Fibroblast of skin of back (primary cell): ENCODE measurements at places on chromosomes 2 and 18.
A peak's percentile ranks its signal among the peaks of the same experiment; 100 is the strongest.

DNA sequence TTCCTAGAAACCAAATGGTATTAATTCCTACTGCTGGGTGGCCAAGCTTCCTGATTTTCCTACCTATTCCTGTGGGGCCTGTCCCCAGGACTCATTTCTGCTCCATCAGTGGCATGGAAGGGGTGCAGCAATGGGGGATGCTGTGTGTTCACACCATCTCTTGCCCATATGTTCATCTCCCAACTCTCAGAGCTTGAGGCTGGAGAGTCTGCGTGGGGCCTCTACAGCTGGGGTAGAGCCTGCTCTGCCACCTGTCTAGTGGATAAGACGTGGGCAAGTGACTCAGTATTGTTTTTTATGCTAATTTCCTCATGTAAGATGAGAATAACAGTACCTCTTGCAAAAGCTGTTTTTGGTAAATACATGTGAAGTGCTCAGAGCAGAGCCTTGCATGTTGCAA lies 149.8 kb downstream of the ACTR3 start:
- DNase-seq, result no peak

- DNase-seq, result no peak
Measured at GRCh38 chr2:156465573-156465972, 29.4 kb downstream of the GPD2 start.

DNA sequence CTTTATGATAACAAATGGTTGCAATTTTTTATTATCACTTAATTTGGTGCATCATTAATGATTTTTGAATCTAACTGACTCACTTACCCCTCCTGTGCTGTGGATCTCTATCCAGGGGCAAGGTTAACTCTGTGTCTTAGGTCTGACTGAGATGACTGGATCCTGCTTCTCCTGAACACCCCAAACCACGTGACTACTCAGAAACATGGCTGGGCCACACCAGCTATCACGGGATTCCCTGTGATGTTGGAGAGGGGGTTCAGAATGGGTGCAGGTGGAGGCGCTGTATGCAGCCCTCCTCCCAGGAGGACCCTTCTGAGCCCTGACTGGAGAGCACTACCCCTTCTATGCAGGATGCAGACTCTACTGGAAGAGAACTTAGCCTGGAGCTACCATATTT lies 152.4 kb upstream of the CAPN13 start:
- no peak for DNase-seq

DNA sequence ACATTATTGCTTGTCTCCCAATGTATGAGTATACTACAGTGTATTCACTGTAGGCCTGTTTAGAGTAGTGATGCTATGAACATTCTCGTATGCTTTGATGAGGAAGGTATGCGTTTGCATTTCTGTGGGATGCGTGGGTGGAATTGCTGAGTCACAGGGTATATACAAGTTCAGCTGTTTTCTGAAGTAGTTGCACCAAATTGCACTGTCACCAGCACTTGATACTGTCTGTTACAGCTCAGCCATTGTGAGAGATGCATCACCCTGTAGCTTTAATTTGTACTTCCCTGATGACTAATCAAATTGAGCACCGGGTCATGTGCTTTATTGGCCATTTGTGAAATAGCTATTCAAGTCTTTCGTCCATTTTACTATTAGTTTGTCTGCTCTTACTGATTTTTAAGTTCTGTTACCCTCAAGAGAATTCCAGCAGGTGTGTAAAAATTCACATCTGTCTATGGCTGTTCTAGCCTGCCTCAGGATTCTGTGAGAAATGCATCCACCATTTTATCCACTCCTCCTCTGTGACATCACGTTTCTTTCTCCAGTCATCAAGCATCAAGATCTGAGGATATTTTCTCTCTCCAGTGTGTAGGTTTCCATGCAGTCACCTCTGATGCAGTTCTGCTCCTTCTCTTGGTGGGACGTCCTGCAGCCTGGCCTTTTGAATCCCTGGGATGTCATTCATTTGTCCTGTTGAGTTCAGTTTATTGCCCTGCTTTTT lies 72.5 kb downstream of the DGKD start:
- peak; percentile 82 for DNase-seq

- no peak for DNase-seq
Measured at GRCh38 chr18:31791817-31792579, 31.3 kb upstream of the SLC25A52 start.

- DNase-seq, result peak; percentile 46
Measured at GRCh38 chr2:68925295-68925896, 27.3 kb downstream of the GKN2 start.
